NB4 (cell line): ENCODE measurements at places on chromosomes 11 and 22.

GRCh38 chr11:6351782-6352382 is 31.6 kb upstream of the CAVIN3 start:
- DNase-seq, result no peak

DNA sequence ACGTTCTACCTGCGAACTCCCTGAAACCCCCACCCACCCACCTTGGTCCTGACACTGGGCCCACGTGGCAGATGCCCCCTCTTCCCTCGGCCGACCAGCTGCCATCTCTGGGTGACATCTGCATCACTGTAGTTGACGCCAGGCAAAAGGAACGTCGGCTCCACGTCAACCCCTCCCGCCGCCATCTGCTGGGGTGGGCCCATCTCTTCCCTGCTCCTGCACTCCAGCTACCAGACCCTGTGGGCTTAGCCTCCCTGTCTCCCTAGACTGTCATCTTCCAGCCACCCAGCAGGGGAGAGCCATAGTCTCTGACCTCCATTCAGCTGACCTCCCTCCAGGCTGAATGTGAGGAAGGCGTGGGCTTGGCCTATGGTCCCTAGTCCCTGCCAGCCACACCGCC is 21.4 kb downstream of the CHID1 start:
- no peak for DNase-seq

DNA sequence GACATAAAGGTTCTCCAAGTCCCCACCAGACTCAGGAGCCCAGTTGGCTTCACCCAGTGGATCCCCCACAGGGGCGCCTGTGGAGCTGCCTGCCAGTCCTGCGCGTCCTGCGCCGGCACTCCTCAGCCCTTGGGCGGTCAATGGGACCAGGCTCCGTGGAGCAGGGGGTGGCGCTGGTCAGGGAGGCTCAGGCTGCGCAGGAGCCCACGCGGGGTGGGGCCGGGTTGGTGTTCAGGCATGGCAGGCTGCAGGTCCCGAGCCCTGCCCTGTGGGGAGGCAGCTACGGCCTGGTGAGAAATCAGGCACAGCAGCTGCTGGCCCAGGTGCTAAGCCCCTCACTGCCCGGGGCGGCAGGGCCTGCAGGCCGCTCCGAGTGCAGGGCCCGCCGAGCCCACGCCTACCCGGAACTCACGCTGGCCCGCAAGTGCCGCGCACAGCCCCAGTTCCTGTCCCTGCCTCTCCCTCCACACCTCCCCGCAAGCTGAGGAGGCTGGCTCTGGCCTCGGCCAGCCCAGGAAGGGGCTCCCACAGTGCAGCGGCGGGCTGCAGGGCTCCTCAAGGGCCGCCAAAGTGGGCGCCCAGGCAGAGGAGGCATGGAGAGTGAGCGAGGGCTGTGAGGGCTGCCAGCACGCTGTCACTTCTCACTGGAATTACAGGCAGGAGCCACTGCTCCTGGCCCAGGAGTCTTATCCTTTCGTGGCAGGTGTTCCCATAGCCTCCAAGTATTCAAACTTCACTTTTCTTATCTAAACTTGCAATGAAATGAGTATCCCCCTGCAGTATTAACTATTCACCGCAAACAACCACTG is 22.8 kb upstream of the ZBTB44 start:
- DNase-seq, result no peak

DNA sequence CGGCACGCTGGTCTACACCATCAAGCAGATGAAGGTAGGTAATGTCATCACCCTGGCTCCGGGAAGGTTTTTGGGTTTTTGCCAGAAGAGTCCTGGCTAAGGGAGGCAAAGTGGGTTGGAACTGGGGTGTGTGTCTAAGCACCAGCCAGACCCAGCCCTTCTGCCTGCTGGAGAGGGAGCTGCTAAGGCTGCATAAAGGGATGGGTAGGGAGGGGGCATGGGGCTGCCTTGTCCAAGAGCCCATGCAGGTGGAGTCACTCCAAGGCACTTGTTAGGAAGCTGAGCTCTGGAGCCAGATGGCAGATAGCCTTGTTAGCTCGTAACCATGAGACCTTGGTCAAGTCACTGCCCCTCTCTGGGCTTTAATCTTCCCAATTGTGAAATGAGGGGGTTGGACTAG is 48.0 kb downstream of the TIMP3 start:
- DNase-seq, result no peak

- no peak for DNase-seq
Measured at GRCh38 chr11:3047637-3048036, 9.6 kb downstream of the CARS1 start.

- no peak for DNase-seq
Measured at GRCh38 chr22:32676191-32676590, 125.3 kb upstream of the TIMP3 start.
